ENCODE measurements at places on chromosomes 3 and 15.
A peak's percentile ranks its signal among the peaks of the same experiment; 100 is the strongest.

DNA sequence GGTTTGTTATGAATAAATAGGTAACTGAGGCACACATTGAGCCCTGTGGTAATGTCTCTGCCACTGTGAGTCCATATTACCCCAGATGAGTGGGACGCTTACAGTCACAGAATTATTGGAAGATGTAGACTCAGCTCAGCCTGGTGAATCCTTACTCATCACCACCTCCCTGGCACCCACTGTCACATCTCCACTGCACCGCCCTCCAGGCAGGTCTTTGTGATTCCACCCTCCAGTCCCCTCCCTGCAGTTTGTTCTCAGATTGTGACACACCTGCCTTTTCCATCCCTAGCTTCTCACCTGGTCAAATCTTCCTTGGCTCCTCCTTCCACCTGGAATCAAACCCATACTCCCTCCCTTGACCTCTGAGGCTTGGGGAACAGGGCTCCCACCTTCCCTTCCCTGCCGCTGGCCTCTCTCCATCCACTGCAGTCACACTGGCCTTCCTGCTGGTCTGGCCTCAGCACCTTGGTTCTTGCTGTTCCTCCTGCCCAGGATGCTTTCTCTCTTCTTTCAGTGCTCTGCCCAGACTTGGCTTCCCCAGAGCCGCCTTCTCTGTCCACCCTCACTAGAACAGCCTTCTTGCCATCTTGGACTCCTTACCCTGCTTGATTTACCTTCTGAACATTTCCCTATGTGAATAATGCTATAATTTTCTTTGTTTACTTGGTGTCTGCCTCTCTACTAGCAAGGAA, 9.4 kb downstream of the SLC6A20 start:
- DNase-seq: no peak

- no peak for DNase-seq
Measured at GRCh38 chr3:136351905-136352304, 101.8 kb downstream of the PCCB start.

DNA sequence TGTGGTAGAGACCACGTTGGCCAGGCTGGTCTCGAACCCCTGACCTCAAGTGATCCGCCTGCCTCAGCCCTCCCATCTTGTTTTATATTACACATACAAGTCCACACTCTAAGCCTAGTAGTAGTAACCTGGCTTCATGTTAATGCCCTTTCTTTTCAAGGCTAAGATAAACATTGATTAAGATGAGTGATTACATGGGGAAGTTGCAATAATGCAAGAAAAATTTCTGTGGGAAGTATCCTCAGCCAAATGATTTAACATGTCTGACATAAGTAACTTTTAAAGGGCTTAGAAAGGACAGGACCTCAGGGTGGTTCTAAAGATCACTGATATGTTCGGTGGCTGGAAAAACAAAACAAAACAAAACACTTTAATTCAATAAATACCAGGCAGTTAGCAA, 72.1 kb downstream of the SFMBT1 start:
- no peak for DNase-seq

DNA sequence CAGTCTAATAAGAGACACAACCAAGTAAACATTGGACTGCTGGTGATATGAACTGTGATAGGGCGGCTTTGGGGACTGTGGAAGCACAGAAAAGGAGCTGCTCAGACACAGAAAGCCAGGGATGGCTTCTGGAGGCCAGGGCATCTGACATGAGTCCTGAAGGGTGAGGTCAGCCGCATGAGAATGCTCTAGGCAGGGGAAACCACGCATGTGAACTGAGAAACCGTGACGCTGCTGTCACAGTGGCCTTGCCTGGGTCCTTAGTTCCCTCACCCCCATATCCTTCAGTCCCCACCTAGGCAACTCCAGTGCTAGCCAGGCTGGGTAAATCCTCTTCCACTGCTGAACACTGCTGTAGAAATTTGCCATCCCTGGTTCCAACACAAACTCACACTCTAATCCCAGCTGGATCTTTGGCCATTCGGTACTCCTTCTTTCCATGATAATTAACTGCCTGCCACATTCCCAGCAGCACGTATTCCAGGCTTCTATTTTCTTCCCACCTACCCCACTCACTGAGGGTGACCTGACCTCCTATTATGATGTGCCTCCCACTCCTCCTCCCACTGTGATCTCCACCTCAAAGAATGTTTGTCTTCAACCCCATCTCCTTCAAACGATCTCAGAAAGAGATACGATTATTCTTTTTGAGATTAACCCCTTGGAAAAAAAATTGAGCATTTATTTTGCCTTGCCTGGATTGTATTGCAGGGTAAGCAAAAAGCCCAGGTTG, 31.4 kb downstream of the CRYGS start:
- no peak for DNase-seq

GRCh38 chr3:171528102-171528501, 67.9 kb upstream of the TNIK start:
- no peak for DNase-seq

- no peak for DNase-seq
Measured at GRCh38 chr3:71031181-71031580, 552.3 kb downstream of the FOXP1 start.

DNA sequence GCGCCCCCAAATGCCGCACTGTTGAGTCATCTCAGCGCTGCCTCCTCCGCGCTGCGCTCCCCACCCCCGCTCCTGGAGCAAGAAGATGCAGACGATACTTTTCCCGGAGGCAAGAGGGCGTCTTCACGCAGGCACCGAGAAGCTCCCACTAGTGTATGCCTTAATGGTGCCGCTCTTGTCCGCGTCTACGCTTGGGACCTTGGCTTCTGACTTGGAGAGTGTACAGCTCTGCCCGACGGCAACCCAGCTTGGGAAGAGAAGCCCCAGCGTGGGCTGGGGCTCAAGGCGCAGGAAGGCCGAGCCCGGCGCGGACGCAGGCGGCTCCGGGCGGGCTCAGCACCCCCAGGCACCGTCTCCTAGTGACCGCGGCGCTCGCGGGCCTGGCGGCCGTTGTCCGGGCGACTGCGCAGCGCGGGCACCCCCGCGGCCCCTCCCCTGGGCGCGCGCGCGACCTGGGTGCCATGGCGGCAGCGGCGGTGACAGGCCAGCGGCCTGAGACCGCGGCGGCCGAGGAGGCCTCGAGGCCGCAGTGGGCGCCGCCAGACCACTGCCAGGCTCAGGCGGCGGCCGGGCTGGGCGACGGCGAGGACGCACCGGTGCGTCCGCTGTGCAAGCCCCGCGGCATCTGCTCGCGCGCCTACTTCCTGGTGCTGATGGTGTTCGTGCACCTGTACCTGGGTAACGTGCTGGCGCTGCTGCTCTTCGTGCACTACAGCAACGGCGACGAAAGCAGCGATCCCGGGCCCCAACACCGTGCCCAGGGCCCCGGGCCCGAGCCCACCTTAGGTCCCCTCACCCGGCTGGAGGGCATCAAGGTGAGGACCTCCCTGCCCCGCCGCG, at the start of gene P4HTM:
TSS of gene P4HTM (plus strand) at position 446 of the 840 bp plus-strand sequence. CDS start at position 462, 16 bp downstream.
- DNase-seq: peak; percentile 72

- peak; percentile 35 for DNase-seq
Measured at GRCh38 chr15:40358471-40359353, 693 bp downstream of the DISP2 start.

DNA sequence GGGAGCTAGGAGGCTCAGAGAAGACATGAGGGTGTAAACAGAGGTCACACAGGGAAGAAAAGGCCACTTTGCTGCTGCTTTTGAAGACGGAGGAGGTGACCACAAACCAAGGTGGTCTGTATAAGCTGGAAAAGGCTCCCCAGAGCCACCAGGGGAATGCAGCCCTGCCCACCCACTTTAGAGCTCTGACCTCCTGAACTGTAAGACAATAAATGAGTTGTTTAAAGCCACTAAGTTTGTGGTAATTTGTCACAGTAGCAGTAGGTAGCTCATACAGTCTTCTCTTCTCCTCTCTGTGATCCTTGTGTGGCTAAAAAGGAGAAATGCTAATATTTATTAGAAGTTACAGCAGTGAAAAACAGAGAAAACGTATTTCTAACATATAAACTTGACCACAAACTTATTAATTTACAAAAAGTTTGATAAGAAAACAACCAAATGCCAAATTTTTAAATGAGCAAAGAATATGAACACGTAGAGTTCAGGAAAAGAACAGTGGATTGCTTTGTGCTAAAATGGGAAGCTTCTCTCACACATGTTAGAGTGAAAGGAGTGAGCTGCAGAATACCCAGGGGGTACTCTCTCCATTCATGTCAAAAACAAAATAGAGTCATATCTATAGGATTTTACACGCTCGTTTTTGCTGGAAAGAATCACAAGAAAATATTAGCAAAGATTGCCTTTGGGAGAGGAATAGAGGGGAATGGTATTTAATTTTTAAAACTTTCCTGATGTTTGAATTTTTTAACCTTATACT, 71.0 kb downstream of the NOX5 start:
- no peak for DNase-seq

DNA sequence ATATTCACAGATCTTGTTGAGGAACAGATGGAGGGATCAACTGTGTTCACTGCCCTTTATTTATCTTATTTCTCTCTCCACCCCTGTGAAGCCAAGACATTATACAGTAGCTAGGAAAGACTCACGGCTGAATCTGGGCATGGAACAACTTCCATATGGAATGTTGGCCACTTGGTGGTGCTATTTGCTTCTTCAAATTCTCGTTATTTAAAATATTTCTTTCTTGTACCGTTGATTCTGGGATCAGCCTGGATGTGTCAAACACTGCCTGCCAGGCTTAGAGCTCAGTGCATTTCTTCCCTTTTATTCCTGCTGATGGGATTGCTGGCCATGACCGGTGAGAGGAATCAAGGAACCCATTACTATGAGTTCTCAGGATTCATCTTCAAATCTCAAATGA, 17.5 kb upstream of the GASK1A start:
- DNase-seq: peak; percentile 46

GRCh38 chr3:45597171-45597570, 2.6 kb downstream of the LIMD1 start:
- DNase-seq: no peak

DNA sequence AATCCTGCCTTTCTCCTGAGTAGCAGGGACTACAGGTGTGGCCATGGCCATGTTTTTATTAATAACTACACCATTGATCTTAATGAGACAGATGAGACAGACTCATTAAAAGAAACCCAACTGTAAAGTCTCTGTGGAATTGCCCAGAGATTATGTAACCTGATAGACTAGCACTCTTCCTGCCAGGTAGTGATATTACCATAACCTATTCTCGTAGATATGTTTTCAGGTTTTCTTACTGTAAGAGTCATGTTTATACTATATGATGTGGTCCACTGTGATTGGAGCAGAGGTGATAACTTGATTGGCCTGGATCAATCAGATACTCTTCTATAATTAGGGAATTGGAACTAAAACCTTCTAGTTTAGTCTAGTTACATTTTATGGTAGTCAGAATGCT, 93.7 kb downstream of the NFKBIZ start:
- DNase-seq: no peak

GRCh38 chr3:61855211-61855610, 293.8 kb downstream of the PTPRG start:
- no peak for DNase-seq

- no peak for DNase-seq
Measured at GRCh38 chr15:41853831-41854230, 15.2 kb downstream of the PLA2G4B start.

GRCh38 chr3:195535293-195535692, 7.8 kb downstream of the PPP1R2 start:
- DNase-seq: no peak

GRCh38 chr15:31375772-31376171, 49.1 kb downstream of the KLF13 start:
- DNase-seq: no peak

- no peak for DNase-seq
Measured at GRCh38 chr3:152269056-152269830, 514 bp downstream of the MBNL1 start.

DNA sequence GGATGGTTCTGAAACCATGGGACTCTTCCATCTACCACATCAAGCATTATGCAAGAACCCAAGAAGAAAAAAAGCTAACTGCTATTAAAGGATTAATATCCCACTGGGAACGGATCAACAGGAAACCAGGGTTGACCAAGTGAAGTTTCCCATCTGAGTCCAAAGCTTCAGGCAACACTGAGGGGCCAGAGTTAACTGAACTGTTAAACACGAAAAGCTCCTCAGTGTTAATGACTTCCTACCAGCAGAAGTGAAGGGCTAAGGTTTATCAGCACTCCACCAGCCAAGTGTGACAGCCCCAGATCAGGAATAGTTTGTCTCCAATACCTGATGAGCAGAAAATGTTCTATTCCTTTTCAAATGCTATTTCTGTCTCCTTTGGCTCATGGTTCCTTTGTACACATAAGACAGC, 36.7 kb downstream of the PTPN9 start:
- no peak for DNase-seq

- no peak for DNase-seq
Measured at GRCh38 chr15:75483961-75484360, 32.5 kb upstream of the SIN3A start.

DNA sequence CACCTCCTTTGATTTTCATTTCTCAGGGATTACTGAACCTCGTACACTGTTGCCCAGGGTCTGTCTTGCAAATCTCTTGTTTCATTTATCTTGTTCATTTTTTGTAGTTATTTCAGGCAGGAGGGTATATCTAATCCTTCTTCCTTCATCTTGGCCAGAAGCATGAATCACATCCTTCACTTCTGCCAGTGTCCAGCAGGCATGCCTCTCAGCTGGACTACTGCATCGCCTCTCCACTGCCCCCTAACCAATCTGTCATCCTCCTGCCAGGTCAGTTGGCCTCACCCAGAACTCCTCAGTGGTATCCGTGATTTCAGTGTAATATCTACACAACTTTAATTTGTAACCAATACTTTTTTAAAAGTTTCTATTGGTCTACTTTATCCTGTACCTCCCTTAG, 297.9 kb downstream of the GABRG3 start:
- DNase-seq: no peak

- DNase-seq: no peak
Measured at GRCh38 chr3:21783839-21784238, 32.8 kb upstream of the ZNF385D start.

DNA sequence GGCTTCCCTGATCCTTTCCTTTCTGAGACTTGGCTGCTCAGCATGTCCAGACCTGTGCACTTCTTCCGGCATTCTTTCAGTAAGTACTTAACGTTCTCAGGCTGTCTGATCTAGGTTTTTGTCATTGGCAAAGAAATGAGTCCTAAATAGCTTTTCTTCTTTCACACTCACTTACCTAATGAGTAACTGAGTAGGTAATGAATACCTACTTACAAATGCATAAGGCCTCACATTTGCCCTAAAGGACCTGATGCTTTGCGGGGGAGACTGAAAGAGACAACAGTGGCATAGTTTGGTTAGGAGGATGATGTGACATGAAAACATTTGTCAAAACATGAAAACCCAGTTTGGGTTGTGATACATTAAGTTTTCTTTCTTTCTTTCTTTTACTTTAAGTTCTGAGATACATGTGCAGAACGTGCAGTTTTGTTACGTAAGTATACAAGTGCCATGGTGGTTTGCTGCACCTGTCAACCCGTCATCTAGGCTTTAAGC, 516.7 kb upstream of the CFAP20DC start:
- no peak for DNase-seq

Data from cerebellar nuclear complex (tissue), 1 donor.